ENCODE measurements at places on chromosomes 3 and 15.

DNA sequence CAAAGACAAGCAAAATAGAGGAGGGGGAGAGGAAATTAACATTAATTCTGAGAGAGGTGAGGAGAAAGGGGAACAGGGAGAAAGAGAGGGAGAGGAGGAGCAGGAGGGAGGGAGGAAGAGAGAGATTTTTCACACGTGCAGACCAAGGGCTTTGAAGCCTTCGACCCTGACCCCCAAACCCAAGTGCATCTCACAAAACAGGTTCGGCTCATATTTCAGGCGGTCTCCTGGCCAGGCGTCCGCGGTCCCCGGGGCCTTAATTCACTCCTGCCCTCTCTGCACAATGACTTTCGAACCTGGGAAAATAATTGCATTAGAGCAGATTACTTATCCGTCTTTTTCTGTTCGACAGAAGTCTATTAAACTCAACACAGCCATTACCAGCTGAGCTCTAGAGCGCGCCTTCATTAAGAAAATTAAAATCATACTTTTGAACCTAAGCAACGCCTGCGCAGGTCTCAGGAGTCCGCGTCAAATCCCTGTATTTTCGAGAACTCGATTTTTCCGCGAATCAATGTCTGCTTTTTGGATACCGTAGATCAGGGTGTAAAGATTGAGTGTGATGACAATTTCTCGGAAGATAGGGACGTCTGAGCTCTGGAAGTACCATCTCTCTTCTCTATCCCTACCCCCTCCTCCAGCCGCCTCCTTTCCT is 220.7 kb downstream of the MEIS2 start:
- DNase-seq: no peak

DNA sequence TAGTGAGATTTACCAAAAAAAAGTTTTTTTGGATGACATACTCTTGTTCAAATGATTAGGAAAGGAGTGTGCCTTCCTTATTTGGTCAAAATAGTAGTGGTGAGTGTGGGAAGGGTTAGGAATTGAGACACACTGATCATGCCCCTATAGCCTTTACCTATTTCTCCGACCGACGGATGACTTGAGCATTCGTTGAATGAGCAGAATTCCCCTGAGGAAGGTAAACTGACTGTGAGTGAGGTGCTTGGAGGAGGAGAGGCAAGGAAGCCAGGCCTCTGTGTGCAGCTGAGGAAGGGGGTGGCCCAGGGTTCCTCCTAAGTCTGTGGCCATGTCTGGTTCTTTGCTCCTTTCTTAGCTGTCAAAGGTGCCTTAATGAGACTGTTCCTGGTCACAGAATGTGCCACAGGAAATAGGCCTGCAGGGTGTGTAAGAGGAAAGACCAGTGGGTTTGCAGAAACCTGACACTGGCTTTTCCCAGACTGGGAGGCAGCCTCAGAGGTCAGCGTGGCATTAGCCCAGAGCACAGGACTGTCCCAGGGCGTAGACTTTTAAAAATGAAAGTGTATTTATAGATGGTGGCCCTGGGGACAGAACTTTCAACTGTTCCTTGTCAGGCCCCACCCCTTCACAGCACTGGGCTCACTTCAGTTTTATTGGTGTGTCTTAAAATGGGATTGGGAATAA is 307.7 kb upstream of the C2CD4B start:
- no peak for DNase-seq

DNA sequence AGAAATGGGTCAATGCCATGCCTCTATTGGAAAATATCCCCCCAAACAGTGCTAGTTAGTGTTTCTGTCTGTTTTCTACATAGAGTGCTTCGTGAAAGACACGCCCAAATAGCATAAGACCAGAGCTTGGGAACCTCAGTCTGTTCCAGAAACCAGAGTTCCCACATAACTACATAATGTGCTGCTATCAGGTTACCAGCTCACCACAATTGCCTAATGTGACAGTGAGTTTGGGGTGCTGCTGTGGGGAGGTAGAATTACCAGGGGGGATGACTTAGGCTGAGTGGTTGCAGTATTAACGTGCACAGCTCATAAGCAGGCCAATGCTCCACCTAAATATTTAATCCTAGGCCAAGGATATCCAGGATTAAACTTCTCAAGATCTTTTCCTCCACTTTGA is 39.2 kb downstream of the DUT start:
- no peak for DNase-seq

DNA sequence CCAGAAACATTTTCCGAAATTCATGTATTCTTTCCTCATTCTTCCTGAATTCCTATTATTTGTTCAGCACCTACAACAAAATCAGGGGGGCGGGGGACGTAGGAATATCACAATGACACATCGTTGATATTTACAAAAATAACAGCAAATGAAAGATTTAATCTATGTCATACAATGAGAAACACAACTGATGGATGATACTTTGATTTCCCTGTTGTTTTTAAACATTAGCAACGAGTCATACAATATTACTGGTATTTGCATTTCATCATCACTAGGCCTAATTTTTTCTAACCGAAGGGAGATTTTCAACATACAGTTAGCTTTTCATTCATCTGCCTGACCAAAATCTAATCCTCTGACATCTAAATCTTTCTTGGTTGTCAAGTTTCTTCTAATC is 45.3 kb upstream of the INO80 start:
- DNase-seq: no peak

- no peak for DNase-seq
Measured at GRCh38 chr15:87703327-87704111, 553.0 kb downstream of the NTRK3 start.

- DNase-seq: no peak
Measured at GRCh38 chr3:31614162-31614921, 81.6 kb downstream of the STT3B start.

DNA sequence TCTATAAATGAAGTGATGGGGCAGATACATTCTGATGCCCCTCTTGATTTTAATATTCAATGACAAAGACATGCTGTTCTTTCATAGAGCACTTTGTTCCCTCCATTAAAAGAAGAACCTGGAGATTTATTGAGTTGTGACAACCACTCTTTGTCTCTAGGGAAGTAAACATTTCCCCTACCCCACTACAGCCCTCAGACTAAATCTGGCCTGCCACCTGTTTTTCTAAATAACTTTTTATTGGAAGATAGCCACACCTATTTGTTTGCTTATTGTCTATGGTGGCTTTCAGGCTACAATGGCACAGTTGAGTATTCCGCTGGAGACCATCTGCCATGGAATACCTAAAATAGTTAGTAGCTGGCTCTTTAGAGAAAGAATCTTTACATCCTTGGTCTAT is 41.2 kb upstream of the ZNF385D start:
- no peak for DNase-seq

GRCh38 chr3:121976727-121977126 is 45.3 kb downstream of the ILDR1 start:
- no peak for DNase-seq

DNA sequence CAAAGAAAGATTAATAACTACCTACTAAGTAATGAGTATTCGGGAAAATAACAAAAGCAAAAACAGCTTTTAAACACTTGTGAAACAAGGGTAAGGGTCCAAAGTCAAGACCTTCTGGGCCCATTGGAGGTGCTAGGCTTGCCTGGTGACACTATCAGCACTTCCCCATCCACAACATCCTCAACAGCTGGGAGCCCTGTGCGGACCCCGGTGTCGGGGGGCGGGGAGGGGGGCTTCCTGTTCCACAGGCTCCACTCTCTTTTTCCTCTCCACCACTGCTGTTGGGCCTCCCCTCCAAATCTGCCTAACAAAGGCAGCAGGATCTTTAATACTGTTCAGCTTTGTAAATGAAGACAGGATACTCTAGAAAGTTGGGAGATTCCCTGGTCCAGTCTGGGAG is 21.6 kb downstream of the NGRN start:
- DNase-seq: no peak

DNA sequence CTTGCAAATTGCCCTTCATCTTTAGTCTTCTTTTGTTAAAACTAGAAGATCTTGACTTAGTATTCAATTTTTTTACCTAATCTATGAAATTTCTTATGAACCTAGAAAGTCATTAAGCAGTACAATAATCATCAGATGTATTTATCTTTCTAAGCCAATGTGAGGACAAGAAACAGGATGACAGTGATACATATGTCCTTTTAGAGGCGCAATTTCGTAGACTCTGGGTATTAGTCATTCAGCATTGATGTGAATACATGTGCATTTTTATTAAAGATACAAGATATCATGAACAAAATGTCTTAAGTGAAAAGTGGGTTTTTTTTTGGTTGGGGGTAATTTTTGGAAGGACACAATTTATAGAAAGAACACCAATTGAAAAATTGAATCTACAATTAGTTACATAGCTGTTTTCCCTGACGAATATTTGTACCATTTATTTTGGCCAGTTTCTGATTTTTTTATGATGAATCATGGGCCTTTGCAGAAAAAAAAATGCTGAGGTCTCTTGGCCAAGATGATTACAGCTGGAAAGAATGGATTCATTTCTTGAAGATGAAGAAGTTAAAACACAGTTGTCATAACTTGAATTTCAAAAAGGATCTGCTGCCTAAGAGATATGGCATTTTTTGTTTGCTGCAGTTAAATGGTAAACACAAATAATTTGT is 48.9 kb upstream of the AGTR1 start:
- DNase-seq: no peak

DNA sequence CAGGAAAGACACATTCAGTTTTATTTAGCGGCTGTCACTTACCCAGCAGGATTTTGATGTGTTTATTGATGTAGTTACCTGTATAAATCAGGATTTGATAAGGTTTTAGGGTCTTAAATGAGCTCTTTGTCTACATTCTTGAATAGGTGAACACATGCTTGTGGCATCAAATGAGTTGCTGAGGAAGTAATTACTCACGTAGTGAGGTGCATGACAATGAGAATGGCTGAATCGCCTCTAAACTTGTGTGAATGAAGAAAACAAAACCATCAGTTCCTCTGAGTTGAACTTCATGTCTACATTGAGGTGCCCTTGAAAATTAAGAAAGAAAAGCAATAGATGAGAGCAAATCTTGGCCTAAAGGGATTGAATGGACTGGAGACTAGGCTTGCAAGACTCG is 245.6 kb upstream of the SATB1 start:
- DNase-seq: no peak

GRCh38 chr15:23642413-23643044 is 5.1 kb downstream of the MAGEL2 start:
- DNase-seq: peak; percentile 20

DNA sequence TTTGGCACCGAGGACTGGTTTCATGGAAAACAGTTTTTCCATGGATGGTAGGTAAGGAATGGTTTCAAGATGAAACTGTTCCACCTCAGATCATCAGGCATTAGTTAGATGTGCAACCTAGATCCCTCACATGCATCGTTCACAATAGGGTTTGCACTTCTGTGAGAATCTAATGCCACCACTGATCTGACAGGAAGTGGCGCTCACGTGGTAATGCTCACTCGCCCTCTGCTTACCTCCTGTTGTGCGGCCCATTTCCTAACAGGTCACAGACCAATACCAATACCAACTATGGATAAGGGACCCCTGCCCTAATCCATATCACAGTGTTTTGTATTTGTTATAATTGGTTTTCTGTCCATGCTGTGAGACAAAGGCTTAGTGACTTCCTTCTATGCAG is 58.9 kb downstream of the SLMAP start:
- no peak for DNase-seq

- peak; percentile 64 for DNase-seq
Measured at GRCh38 chr15:50113992-50114780, 4.8 kb downstream of the ATP8B4 start.

DNA sequence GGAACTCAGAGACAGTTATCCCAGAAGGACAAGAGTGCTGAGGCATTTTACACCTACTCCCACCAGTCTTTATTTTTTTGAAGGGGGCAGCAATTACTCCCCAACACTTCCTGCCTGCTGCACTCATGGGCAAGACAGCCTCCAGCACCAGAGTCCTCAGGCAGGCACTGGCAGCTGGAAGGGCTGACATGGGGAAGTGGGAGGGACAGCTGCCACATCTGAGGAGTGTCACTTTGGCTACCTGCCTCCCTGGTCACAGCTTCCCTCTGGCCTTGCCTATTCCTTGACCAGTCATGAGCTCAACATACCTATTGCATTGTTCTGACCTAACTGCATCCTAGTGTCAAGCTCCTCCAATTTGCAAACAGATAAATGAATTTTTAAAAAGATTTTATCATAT is 10.2 kb upstream of the LACTB start:
- DNase-seq: no peak

- DNase-seq: peak; percentile 68
Measured at GRCh38 chr3:118077332-118077731, 957.3 kb downstream of the IGSF11 start.

GRCh38 chr15:52351206-52351908 is 55.8 kb upstream of the MYO5C start:
- no peak for DNase-seq
